ENCODE measurements at places on chromosomes 11 and 22.
A peak's percentile ranks its signal among the peaks of the same experiment; 100 is the strongest.

- DNase-seq: no peak
Observed at GRCh38 chr11:47342854-47343253, 9.6 kb downstream of the MYBPC3 start.

- no peak for DNase-seq
Observed at GRCh38 chr22:46748908-46749675, 11.0 kb upstream of the CERK start.

DNA sequence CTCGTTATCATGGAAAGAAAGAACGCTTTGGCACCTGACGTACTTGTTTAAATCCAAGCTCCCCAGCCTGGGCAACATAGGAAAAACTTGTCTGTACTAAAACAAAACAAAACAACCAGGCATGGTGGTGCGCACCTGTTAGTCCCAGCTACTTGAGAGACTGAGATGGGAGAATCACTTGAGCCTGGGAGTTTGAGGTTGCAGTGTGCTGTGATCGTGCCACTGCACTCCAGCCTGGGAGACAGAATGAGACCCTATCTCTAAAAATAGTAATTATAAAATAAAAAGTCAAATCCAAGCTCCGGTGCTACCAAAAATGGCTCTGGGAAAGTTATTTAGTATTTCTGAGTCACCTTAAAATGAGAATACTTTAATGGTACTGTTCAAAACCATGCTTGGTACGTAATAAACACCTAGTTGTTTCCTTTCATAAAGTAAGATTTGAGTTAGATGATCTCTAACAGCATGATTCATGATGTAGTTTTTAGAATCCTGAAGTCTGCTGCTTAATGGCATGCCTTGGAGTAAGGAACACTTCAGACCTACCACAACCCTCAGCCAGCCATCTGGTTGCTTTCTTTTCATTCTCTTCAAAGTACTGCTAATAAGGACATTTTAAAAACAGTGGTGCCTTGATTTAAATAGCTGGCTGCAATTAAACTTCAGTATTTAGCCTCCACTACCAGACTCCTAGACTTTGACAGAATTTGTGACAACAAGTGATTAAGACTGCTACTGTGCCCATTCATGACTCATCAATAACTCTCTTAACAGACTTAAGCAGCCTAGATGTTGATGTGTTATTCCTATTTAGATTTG lies 8.4 kb downstream of the PPME1 start:
- peak; percentile 88 for DNase-seq

- DNase-seq: no peak
Observed at GRCh38 chr22:18067548-18068341, 10.0 kb upstream of the PEX26 start.

DNA sequence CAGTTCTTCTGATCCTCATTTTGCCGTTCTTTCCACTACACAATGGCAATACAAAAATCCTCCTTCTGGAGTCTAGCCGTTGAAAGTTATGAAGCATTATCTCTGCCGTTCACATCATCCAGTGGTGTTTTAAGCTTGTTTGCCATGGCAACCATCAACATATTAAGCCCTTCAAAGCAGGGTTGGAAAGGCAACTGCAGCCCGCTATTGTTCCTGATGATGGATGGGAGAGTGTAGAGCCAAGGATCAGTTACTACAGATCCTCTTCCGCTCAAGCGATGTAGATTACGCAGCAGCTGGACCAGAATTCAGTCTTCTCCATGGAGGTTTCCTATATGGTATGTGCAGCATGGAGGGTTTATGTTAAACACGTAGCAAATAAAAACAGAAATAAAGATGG lies 352.7 kb downstream of the NTM start:
- no peak for DNase-seq

DNA sequence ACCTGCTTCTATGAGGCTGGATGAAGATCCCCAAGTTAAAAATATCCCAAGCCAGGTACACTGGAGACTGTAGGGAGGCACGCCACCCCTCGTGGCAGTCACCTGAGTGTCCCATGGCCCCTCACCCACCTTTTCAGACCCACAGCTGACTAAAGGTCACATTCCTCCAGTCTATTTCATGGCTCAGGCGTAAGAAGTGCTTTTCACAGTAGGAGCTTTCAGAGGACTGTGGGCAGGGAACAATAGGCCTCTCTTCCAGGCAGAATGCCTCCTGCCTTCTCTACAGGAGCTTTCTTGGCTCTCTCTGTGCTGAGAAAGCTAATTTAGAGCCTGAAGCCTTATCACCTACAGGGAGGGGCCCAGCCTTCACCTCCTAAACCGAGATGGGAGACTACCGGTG lies 73.8 kb downstream of the C11orf58 start:
- DNase-seq: no peak

DNA sequence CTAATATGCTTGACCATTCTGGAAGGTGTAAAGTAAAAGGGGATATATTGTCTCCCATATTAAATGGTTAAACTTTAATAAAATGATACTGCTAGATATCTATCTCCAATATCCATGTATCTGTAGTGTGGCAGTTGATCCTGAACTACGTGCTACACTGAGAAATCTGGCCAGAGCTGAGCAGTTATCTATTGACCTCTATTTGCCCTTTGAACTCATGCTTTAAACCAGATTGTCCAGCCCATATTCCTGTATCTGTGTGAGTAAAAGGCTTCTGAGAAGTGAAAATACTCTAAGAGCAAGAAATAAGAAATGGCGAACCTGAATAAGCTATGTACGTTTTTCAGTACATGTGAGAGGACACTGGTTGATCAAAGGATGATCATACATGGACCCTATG lies 39.0 kb upstream of the ANGPTL5 start:
- DNase-seq: no peak

DNA sequence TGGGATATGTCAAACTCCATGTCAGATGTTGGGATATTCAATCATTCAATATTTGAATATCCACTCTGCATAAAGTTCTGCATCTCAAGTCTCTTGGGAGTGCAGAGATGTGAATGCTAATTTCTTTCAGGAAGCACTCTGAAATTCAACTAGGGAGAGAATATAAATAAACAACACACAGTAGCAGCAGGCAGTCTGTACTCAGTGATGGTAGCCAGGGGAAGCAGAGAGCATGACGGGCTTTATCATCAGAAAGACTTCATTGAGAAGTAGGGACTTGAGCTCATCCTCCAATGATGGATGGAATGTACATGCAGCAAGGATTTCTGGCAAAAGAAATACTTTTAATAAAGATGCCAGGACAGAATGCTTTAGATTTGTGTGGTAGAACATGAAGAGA lies 9.8 kb upstream of the TEAD1 start:
- DNase-seq: no peak

DNA sequence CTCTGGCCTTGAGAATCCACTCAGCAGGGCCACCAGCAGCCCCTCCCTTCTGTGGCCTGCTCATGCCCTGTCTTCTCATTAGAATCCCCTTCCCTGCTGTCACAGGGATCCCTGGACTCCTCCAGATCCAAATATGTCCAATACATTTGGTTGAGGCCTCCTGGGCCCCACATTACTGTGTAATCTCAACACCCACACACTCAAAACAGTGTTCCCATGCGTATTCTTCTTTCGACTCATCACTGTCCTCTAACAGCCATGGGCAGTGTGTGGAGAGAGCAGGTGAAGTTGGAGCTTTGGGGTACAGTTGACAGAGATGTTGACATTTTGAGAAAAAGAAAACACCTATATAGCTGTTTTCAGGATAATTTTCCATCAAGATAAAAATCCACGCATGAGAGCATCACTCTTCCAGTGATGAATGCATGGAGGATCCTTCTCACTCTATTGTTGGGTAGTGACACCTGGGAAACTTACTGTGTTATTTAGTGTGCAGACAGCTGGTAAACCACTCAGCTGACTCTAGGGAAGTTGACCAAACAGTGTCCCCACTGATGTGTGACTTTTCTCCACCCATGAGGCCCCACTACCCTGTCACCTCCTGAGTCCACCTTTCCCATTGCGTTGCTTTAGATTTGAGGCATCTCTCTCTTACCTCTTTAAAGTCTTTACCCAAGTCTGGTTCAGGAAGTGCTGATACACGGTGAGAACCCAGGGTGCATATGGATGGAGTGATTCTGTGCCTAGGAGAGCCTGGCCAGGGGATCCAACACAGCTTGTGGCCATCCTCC lies 28.7 kb upstream of the VPREB1 start:
- no peak for DNase-seq

- DNase-seq: no peak
Observed at GRCh38 chr11:70721006-70721405, 322.7 kb downstream of the CTTN start.

- DNase-seq: no peak
Observed at GRCh38 chr11:71139516-71140205, 112.7 kb downstream of the SHANK2 start.

- DNase-seq: no peak
Observed at GRCh38 chr22:24285245-24285644, 14.6 kb downstream of the SPECC1L start.

GRCh38 chr22:27107824-27108223 lies 450.4 kb downstream of the MIAT start:
- no peak for DNase-seq

DNA sequence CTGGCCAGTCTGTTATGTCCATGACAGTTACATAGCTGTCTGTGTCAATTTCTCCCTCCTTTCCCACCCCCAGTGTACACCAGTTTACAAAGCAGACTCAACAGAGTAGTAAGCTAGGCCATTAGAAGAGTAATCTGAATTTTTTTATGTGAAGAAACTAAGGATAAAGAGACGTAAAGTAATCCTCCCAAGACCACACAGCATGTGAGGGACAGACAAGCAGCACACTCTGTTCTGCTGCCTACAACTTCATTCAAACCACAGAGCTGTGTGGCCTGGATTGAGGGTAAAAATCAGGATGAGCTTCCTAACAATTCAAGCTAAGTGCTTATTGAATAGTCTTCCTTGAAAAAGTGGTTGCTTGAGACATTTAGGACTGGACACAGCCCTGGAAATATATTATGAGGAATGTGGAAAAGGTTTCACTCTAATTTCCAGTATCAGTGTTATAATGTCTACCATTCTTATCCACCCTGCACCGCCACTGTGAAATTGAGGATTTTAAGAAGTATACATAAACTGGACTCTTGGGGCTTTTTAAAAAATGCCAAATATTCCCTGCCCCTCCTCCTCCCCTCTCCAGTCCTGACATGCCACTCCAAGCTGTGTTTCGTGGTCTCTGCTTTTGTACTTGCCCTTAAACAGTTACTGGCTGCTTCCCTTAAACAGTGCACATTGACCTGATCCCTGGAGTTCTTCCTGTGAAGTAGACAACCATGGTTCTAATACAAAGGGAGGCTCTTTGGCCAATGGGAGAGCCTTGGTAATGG lies 40.9 kb downstream of the EXT2 start:
- no peak for DNase-seq

- DNase-seq: no peak
Observed at GRCh38 chr11:64523456-64524157, 67.4 kb upstream of the SLC22A12 start.

- no peak for DNase-seq
Observed at GRCh38 chr22:24400726-24401596, 26.4 kb upstream of the ADORA2A start.

- no peak for DNase-seq
Observed at GRCh38 chr11:135008001-135008405, 596.0 kb upstream of the B3GAT1 start.

DNA sequence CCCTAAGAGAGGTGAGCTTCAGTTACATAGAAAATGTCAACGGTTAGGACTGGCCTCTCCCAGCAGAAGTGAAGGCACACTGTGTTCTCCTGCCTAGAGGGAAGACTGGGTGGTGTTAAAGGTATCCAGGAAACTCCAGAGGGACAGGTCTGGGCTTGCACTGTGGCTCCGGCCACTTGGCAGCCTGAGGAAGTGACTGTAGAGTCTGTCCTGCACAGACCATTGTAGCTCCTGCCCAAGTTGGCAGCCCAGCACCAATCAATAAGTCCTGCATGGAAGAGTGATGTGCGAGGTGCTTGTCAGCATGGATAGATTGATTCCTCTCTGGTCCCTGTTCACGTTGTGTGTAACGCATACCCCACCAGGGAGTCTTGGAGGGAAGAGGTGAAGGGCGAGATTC lies 284.8 kb downstream of the TENM4 start:
- DNase-seq: no peak

DNA sequence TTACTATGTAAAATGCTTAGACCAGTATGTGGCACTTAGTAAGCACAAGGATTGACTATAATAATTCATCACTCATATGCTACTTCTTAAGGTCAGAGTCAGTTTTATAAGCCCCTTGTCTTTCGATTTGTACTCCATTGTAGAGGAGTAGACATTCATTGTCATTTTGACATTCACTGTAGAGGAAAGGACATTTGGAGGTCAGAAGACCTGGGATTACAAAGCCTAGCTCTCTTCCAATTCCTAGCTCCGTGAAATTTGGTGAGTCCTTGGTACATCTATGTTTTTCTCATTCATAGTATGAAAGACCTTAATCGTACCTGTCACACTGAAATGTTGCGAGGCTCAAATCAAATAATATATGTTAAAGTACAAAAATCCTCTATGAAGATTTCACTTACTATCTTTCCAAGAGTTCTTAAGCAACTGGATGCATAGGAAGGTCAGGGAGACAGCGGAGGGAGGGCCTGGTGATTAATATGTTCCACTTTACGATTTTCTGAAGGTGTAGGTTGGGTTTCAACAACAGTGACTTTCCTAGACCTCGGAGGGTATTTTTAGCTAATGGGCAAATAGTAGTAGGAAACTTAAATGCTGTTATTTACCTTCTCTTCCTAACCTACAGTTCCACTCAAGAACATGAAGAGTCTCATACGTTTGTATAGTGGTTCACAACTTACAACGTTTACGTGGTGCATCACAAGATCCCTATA lies 1.4 kb upstream of the EMSY start:
- no peak for DNase-seq

GRCh38 chr22:43745411-43745770 lies 66.7 kb downstream of the EFCAB6 start:
- no peak for DNase-seq

- DNase-seq: no peak
Observed at GRCh38 chr11:91922846-91923245, 301.8 kb upstream of the FAT3 start.

DNA sequence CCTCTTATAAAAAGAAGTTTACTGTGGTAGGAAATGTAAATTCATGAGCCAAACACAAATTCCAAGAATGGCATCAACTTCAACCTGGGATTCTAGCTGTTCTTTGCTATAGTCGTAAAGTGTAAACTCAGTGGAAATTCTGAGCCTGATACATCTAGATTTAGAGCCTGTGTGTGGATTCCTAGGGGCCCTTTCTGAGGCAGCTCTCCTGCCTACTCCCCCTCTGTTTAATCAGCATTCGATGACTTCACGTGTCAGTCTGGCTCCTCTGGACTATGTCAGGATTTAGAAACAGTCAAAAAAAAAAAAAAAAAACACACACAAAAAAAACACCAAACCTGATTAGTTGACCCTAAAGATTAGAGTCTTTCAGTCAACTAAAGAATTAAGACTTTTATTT lies 93.1 kb upstream of the SC5D start:
- DNase-seq: no peak

- no peak for DNase-seq
Observed at GRCh38 chr11:91160661-91161060, 937.8 kb upstream of the CHORDC1 start.

DNA sequence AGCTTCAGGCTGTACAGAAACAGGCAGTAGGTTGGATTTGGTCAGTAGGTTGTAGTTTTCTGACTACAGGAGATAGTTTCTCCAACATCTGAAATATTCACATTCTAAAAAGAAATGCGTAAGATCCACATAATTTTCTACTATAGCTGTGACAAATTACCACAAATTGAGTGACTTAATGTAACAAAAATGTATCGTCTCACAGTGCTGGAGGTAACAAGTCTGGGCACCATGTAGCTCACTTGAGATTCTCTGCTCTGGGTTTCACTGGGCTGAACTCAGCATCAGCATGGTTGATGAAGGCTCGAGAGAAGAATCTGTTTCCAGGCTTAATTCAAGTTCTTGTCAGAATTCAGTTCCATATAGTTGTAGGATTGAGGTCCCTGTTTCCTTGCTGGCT lies 350.9 kb upstream of the CCDC179 start:
- DNase-seq: no peak

All from hematopoietic multipotent progenitor cell treated with erythropoietin and hydrocortisone succinate and interleukin-3 and kit ligand, for 17 days (in vitro differentiated cells).